Parietal lobe (tissue), 2 donors: ENCODE measurements at places on chromosomes 5 and 9. TPM values are rescaled to one million over a fixed set of nuclear protein-coding genes. Genes with fewer than 3 reads are reported as not detected.

DPYSL3 gene
- 1,294 TPM for total RNA-seq

PCDHB5 gene
- total RNA-seq, result 16.3 TPM

OBP2B gene
- total RNA-seq, result not detected

ADRA1B gene
- 1.3 TPM for total RNA-seq

CYLC2 gene
- not detected for total RNA-seq

FOXD4L6 gene
- 1.3 TPM for total RNA-seq

NOXA1 gene
- 2.5 TPM for total RNA-seq

PCDHB7 gene
- total RNA-seq, result 17.8 TPM

DIPK1B gene
- total RNA-seq, result 37.9 TPM

FAM163B gene
- 17.2 TPM for total RNA-seq

ACOT12 gene
- 5.0 TPM for total RNA-seq

TMED9 gene
- total RNA-seq, result 24.4 TPM

GABRP gene
- not detected for total RNA-seq

TNFSF8 gene
- total RNA-seq, result 0.31 TPM

ALDH1A1 gene
- total RNA-seq, result 0.31 TPM

CFAP77 gene
- not detected for total RNA-seq

BBLN gene
- total RNA-seq, result 43.8 TPM

TRIM32 gene
- total RNA-seq, result 21.6 TPM

SMIM33 gene
- not detected for total RNA-seq

FABP6 gene
- 2.8 TPM for total RNA-seq

FSTL4 gene
- total RNA-seq, result 2.8 TPM

ROPN1L gene
- total RNA-seq, result 2.2 TPM
